HCT116 (cell line): ENCODE measurements at places on chromosomes 12 and 14. TPM values are rescaled to one million over a fixed set of nuclear protein-coding genes. Genes with fewer than 3 reads are reported as not detected.
A peak's percentile ranks its signal among the peaks of the same experiment; 100 is the strongest.

Gene OR11H6
- not detected for total RNA-seq

Gene SMIM41
- total RNA-seq, result not detected

Gene SCYL2
- 31.7 TPM for total RNA-seq

Gene ABHD12B
- 0.74 TPM for total RNA-seq

Gene TTC9
- total RNA-seq, result 2.4 TPM

Gene NTS
- not detected for total RNA-seq

Gene A2M
- 3.0 TPM for total RNA-seq

Gene CACNA1C
- total RNA-seq, result 0.05 TPM

Gene KRT7
- 72.6 TPM for total RNA-seq

Gene FGD6
- total RNA-seq, result 18.2 TPM

Gene DPF3
- total RNA-seq, result 0.27 TPM

Gene GDF11
- 5.3 TPM for total RNA-seq

- peak; percentile 29 for DNase-seq
Measured at GRCh38 chr14:60482743-60483142, 3.1 kb downstream of the C14orf39 start.

DNA sequence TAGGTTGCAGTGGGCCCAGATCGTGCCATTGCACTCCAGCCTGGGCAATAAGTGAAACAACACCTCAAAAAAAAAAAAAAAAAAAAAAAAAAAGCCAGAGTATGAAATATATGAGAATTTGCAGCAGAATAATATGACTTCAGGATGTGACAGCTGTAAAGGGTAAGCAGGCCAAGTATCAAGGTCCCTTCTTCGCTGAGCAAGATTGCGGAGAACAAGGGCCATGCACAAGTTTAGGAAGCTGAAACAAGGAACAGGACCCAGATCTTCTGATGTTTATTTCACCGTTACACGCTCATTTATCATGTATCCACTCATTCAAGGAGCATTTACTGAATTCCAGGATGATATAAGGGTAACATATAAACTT is 659 bp upstream of the FOXJ2 start:
- DNase-seq, result no peak

- no peak for DNase-seq
Measured at GRCh38 chr12:78002878-78003277, 172.2 kb downstream of the NAV3 start.

GRCh38 chr12:76830436-76830835 is 48.4 kb downstream of the CSRP2 start:
- DNase-seq, result no peak

GRCh38 chr12:109246221-109246620 is 62.9 kb downstream of the FOXN4 start:
- DNase-seq, result no peak

- peak; percentile 71 for DNase-seq
Measured at GRCh38 chr12:77685112-77685511, 145.6 kb upstream of the NAV3 start.

DNA sequence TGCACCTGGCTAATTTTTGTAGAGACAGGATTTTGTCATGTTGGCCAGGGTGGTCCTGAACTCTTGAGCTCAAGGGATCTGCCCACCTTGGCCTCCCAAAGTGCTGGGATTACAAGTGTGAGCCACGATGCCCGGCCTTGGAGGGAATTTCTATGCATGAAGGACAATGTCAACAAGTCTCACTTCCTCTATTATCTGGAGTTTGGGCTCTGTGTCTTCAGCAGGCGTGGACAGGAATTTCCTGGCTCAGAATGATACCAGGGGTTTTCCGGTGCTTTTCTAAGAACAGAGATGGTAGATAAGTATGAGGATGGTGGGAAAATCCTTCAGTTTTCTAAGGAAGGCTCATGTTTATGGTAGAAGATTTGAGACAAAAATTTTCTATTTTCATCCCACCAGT is 75.0 kb upstream of the CCDC60 start:
- DNase-seq, result no peak

- no peak for DNase-seq
Measured at GRCh38 chr12:51923506-51924365, 16.4 kb downstream of the ACVRL1 start.

GRCh38 chr12:13030541-13031291 is 13.5 kb upstream of the FAM234B start:
- no peak for DNase-seq

- DNase-seq, result no peak
Measured at GRCh38 chr14:92597906-92598905, 84.6 kb downstream of the RIN3 start.

DNA sequence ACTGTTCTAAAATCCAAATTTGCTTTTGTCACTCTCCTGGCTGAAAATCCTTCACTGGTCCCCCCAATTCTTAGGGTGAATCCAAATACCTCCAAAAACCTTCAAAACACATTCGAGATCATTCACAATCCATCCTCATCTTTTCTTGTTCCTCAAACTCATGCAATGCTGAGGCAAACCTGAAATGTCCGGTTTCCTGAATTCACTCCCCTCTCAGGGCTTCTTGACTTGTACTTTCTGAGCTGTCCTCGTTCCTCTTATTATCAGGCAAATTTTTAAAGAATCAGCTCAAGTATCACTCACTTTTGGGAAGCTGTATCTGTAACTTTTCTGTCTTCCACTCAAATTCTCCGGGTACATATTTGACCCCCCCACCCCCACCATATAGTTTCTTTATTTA is 84.9 kb upstream of the DUSP6 start:
- no peak for DNase-seq

GRCh38 chr12:6551063-6551461 is 4.8 kb downstream of the IFFO1 start:
- no peak for DNase-seq

GRCh38 chr12:99049774-99050173 is 404.7 kb downstream of the APAF1 start:
- no peak for DNase-seq

DNA sequence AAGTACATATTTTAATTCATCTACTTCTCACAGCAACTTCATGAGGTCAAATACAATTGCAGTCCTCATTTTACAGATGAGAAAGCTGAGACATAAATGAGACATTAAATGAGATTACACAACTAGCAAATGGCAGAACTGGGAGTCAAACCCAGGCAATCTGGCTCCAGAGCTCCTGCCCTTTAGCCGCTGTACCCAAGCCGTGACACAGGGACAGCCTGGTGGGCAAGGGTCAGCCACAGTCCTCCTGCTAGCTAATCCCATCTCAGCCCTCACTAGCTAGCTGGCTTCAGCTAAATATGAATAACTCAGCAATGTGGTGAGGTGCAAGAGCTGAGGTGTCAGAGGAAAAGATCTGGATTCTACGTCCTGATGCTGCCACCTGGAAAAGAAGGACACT is 54.8 kb downstream of the NINJ2 start:
- DNase-seq, result no peak

GRCh38 chr12:91885851-91886731 is 259.6 kb downstream of the BTG1 start:
- no peak for DNase-seq
